NCI-H1417 (cell line): ENCODE measurements at places on chromosomes 5 and 9.

GRCh38 chr5:11514705-11515432 is 389.4 kb downstream of the CTNND2 start:
- peak; percentile 36 for DNase-seq

DNA sequence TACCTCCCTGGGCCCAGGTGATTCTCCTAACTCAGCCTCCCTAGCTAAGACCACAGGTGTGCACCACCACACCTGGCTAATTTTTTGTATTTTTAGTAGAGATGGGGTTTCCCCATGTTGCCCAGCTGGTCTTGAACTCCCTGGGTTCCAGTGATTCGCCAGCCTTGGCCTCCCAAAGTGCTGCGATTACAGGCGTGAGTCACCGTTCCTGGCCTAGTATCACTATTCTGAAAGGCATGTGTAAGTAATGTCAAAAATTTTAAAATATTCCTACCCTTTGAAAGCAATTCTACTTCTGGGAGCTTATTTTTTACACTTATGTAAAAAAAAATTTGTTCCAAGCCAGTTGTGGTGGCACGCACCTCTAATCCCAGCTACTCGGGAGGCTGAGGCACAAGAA is 27.1 kb upstream of the TLE1 start:
- no peak for DNase-seq

DNA sequence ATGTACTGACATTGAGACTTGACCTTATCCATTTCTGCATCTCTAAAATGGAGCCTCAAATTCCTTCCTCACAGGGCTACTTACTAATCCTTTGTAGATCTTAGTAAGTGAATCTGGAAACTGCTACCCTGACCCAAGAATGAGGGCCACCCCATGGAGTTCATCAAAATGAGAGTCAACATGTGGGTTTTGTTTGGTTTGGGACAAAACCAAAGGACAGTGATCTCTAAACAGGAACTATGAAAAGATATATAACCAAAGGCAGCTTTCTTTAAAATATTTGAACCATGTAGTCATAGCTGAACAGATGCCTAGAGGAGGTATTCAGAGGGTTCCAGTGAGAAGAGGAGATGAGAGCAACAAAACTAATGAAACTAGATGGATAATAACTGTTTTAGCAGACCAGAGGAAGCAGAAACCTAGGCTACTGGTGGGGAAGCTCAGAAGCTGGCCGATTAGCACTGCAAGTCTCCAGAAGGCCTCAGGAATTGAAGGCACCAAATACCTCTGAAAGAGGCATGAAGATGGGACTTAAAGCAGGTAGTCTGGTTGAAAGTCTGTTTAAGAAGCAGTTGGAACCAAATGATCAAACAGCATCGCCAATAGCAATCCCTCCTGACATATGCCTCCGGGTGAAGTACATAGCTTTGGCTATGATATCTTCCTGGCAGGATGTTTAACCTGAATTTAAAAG is 45.8 kb downstream of the THOC3 start:
- no peak for DNase-seq

DNA sequence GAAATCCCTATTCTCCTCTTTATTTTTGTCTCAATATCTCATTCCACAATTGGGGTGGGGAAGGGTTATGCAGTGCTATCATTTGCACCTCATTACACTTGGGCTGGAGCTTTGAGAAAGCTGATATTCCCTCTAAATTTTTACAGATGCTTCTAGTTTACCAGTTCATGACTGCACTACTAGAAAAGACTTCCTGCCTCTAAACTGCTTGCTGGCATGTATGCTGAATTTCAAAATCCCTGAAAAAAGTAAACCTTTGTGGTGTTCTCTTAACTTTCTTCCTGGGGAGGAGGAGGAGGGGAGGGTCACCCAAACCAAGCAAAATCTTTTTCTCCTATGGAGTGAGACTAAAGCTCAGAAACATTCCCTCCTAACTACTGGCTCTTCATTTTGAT is 45.1 kb downstream of the BNC2 start:
- no peak for DNase-seq

DNA sequence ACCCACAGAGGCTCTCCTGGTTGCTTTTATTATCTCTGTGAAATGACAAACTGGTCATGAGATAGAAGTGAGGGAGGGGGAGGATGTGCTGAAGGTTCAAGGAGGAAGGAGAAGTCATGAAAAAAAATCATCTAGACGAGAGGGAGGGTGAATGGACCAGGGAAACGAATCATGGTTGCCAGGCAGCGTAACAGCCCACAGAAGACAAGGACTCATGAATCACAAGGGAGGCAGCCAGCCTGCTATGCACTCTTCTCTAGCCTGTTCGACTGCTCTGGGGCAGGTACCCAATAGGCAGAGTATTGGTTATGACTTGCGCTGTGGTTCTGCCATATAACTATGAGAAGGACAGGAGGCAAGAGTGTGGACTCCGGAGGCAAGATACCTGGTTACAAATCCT is 475.2 kb downstream of the CDK5RAP2 start:
- peak; percentile 1 for DNase-seq

- no peak for DNase-seq
Measured at GRCh38 chr9:137820161-137820855, 57.3 kb upstream of the CACNA1B start.
